ENCODE measurements at places on chromosomes 3 and 15. TPM values are rescaled to one million over a fixed set of nuclear protein-coding genes. Genes with fewer than 3 reads are reported as not detected.

The LMCD1 gene
- 69.8 TPM for total RNA-seq

The MORC1 gene
- total RNA-seq, result not detected

The SERP1 gene
- 80.3 TPM for total RNA-seq

The TRPM1 gene
- total RNA-seq, result not detected

The ZBTB47 gene
- 4.0 TPM for total RNA-seq

The FOXL2 gene
- total RNA-seq, result 0.42 TPM

The ZSCAN29 gene
- total RNA-seq, result 30.8 TPM

The KBTBD12 gene
- total RNA-seq, result not detected

The PCSK6 gene
- 0.13 TPM for total RNA-seq

The LHFPL4 gene
- not detected for total RNA-seq

The EFCAB12 gene
- total RNA-seq, result not detected

The ACKR2 gene
- not detected for total RNA-seq

The CNTN4 gene
- 5.5 TPM for total RNA-seq

The SPESP1 gene
- total RNA-seq, result not detected

The SLC9C1 gene
- total RNA-seq, result not detected

- DNase-seq, result no peak
Measured at GRCh38 chr3:100438623-100438974, 37.3 kb downstream of the LNP1 start.

DNA sequence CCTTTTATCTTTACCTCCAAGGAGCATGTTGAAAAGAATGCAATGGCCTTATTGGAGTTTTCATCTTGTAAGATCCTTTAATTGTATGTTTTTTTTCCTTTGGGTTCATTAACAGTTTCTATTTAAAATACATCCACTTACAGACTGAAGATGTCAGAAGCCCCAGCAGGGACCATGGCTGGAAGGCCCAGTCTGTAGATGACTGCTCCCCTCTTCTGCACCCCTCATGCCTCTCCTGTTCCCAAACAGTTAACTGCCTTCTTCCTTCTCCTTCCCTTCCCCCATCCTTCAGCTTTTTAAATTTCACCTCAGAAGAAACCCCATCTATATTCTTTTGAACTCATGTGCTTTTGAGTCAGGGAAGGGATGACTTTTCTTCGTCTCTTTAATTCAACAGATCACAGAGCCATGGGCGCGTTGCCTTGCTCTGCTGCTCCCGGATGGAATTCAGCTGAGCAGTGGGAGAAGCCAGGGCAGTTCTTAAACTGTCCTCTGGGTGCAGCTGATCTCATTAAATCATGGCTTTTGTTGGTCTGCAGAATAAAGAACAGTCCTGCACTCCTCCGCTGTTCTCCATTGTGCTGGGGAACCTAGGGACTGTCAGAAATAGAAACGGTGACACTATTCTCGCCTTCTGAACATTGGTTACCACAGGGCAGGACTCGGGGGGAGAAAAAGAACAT lies 71.5 kb upstream of the EIF1B start:
- no peak for DNase-seq

DNA sequence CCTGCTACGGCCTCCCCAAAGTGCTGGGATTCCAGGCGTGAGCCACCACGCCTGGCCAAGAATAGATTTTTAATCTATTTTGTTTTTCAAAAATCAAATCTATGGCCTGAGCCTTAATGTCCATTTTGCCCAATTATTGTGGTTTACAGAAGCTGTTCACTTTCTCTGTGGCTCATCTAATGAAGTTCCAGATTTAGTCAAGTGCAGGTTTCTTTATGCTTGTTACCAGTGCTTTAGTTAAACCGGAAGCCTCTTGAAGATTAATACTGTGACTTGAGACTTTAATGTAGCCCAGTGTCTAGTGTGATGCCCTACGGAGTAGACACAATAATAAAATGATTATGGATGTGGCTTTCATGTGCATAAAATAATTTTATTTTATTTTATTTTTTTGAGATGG lies 16.5 kb upstream of the EDEM1 start:
- DNase-seq, result no peak

GRCh38 chr15:99719096-99719541 lies 14.1 kb downstream of the LYSMD4 start:
- peak; percentile 28 for DNase-seq

DNA sequence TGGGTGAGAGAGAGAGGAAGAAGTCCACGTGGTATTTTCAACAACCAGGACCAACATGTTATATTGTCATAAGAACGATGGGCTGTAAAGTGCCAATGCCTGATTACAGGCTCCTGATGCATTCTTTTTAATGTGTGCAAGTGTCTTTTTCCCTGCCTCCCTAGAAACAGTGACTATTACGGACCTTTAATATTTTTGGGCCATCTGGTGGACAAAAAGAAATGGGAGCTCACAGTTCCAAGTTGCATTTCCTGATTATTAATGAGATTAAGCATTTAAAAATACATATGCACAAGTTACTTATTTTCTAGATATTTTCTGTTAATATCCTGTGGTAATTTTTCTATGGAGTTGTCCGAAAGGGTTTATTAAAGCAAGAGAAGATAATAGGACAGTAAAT lies 530.2 kb downstream of the NR2F2 start:
- no peak for DNase-seq

GRCh38 chr3:192931825-192932224 lies 14.2 kb upstream of the MB21D2 start:
- no peak for DNase-seq

- no peak for DNase-seq
Measured at GRCh38 chr3:168647582-168647981, 551.9 kb upstream of the GOLIM4 start.

DNA sequence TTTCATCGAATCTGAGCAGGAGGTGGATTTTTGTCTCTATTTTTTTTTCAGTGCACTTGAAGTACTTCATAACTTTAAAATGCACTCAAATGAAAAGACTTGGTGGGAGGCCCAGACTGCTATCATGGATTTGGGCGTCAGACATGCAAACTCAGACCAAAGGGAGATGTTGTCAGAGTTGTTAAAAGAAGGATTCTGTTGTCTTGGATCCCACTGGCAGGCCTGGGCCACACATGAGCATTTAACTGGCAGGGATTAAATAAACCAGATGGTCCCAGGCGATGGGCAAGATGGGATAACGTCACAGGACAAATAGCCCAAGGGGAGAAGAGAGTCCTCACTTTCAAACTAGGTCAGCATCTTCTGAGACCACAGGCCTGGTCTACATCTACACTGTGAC lies 15.4 kb downstream of the RTP1 start:
- no peak for DNase-seq

- DNase-seq, result no peak
Measured at GRCh38 chr3:61862614-61863289, 301.4 kb downstream of the PTPRG start.

DNA sequence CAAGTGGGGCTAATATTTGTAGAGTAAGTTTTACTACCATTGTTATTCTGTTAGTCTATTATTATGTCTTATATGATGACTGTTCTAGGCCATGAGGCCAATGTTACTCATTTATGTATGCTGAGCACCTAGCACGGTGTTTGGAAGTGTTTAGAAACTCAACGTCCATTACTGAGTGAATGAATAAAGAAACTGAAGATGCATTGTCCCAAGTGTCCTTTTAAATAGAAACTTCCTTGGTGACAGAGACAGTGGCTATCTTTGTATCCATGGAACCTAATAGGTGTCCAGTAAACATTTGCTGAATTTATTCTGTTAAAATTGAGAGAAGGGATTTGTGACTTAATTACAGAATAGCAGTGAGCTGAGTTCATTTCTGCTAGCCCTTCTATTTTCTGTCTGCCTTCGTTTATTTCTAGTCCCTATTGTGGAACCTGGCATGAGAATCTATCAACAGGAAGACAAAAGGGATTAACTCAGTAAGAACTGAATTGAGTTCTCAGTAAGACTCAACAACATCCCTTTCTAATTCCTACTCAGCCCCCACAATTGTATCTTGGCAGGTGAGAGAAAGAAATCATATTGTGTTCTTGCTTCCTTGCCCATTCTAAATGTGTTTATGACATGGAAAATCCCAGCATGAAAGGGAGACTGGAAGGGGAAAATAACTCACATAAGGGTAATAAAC lies 246.6 kb upstream of the LRRC3B start:
- DNase-seq, result no peak

- DNase-seq, result peak; percentile 7
Measured at GRCh38 chr3:45319996-45320305, 68.4 kb upstream of the LARS2 start.

DNA sequence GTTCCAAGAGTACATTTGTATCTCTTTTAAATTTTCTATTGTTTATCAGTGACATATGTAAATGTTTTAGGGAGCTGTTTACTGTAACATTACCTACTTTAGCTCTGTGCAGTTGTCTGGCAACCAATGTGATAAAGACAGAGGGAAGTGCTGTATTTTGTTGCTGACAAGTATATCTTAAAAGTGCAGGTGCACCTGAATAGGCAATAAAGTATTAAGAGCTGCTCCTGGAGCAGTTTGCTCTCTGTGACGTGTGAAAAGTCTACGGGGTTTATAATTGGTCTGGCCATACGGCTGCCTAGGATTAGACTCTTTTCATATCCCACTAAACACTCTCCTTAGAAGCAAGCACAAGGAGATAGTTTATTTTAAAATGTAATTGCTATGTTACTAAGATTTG lies 178.3 kb downstream of the IGF1R start:
- no peak for DNase-seq

GRCh38 chr3:134249935-134250716 lies 533 bp downstream of the RYK start:
- DNase-seq, result peak; percentile 58

DNA sequence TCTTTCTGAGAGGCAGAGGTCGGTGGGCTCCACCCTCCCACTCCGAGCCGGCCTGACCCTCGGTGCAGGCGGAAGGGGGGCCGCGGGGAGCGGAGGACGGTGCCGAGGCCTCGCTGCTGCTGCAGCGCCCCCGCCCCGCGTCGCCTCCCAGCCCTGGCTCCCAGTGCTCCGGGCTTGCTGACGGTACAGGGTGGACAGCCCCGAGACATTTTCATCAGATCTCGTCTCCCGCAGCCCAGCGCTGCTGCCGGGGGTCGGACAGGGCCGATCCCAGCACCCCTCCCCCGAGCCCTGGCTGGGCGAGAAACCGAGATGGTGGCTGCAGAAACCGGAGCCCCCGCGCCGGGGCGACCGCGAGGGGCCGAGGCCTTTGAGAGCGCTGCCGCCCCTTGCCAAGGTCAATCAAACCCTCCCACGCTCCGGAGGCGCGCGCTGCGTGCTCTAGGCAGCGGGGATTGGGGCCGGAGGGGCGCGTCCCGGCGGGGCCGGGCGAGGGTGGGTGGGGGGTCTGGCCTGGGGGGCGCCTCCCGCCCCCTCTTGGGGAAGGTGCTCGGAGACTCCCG lies 42.5 kb downstream of the EPHB3 start:
- no peak for DNase-seq

DNA sequence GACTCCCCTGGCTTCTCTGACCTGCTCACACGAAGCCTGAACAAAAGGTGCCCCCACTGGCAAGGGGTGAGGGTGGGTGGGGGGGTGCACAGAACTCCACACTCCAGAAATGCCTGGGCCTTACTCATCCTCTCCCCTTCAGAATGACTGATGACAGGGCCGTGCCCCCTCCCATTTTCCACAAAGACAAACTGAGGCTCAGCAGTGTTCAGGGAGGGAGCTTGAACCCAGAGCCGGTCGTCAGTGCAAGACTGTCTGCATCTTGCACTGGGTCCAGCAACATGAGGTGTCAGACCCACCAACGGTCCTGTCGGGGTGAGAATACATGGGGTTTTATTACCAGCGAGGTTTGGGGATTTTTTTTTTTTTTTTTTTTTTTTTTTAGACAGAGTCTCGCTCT lies 15.3 kb downstream of the IGDCC3 start:
- DNase-seq, result no peak

DNA sequence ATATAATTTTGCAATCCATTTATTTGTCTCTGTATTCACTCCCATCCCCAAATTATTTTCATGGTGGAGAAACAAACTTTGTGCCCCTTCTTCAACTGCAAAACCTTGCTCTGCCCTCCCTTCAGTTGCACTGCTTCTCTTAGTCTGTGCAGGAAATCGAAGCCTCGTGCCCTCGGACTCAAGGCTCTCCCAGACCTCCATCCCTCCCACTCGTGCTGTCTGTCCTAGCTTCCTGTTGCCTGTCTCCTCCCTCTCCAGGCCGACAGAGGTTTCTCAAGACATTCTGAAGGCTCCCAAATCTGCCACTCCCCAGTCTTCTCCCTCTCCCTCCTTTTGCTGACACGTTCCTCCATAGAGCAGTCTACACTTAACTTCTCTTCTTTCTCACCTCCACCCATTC lies 177.6 kb downstream of the PDZRN3 start:
- no peak for DNase-seq

- no peak for DNase-seq
Measured at GRCh38 chr15:52331490-52332240, 36.1 kb upstream of the MYO5C start.

DNA sequence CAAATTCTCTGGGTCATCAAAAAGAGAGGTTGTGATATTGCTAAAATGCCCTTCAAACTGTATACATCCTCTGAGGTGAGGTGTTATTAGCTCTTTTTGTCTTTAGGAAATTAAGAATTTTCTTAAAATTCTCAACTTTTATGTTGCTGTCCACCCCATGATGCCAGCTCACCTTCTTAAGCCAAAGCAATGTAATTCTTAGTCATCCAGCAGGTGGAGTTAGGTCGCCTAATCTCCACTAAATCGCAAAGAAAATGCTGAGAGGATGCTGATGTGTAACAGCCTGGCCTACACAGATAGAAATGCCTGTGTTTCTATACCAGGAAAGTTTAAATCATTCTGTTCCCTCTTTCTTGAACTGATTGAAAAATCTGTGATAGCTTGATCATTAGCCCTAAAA lies 770.2 kb upstream of the ALCAM start:
- peak; percentile 46 for DNase-seq

DNA sequence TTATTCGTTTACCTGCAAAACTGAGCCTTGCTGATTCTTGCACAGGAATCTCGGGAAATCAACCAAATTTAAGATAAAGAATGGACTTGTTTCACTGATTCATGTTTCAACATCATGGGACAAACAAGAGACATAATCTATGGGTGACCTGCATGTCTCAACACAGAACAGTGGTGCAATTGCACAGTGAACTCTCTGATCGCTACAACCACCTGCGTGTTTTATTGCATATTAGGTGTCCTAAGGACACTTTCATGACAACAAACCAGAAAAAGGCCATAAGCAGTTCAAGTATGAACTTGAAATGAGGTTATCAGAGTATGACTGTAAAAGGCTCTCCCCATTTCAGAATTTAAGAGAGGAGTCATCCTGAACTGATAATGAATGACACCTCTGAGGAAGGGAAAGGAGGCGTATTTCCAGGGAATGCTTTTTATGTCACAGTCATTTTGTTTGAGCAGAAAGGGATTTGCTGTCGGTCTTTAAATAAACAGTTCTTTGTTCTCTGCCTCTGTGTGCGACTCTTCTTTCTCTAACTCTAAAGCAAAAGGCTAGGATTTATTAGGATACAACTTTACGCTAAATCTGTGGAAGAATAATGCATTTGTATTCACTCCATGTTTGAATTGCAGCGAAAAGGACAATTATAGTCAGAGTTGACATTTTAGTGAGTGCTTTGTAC lies 167.2 kb downstream of the RBMS3 start:
- DNase-seq, result no peak

GRCh38 chr3:114502204-114502603 lies 208.4 kb downstream of the TIGIT start:
- DNase-seq, result no peak

GRCh38 chr3:59895972-59896371 lies 846.1 kb upstream of the CFAP20DC start:
- no peak for DNase-seq
